ENCODE measurements at places on chromosomes 3 and 15.
A peak's percentile ranks its signal among the peaks of the same experiment; 100 is the strongest.

DNA sequence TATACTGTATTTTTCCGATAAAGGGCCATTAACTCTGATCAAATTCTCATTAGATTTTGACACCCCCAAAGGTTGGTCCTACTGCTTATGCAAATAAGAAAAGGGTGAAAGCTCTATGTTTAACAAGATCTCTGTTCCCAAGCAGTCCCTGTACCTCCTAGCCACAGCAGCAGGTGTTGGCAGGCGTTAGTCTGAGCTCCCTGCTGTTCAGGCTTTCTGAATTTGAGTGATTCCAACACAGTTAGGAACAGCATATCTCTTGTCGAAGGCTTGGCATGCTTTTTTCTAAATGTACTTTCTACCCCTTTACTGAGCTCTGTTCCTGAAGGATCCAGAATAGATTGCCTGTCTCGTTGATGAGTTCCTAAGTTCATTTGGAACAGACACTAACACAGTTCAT is 42.3 kb downstream of the MITF start:
- no peak overlapping the region for H3K27ac ChIP-seq
- no peaks in the 10 kb centered on the region for H3K27me3 ChIP-seq
- no peak for DNase-seq

GRCh38 chr3:47870156-47870555 is 67.2 kb downstream of the DHX30 start:
- no peak overlapping the region for H3K4me3 ChIP-seq
- no peak for DNase-seq
- no peaks in the 10 kb centered on the region for H3K27me3 ChIP-seq
- H3K27ac ChIP-seq = no peak overlapping the region
- H3K36me3 ChIP-seq = peaks cover 38% of the 10 kb centered on the region
- H3K4me1 ChIP-seq = no peaks in the 10 kb centered on the region

DNA sequence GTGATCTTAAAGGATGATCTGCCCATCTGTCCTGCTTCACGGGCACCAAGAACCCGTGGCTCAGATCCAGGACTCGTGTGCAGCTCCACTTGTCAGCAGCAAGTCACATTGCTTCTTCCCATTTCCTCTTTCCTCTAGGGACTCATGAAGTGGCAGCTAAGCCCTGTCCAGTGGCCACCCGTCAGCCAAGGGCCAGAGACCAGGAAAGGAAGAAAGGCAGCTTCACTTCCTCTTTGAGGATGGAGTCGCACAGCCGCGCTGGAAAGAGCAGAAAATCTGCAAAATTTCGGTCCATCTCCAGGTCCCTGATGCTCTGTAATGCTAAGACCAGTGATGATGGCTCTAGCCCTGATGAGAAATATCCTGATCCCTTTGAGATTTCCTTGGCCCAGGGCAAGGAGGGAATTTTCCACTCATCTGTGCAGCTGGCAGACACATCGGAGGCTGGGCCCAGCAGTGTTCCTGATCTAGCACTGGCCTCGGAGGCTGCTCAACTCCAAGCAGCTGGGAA is 28.5 kb downstream of the IL16 start:
- no peak overlapping the region for H3K27ac ChIP-seq
- H3K4me3 ChIP-seq = no peak overlapping the region
- H3K36me3 ChIP-seq = no peaks in the 10 kb centered on the region
- no peaks in the 10 kb centered on the region for H3K27me3 ChIP-seq

DNA sequence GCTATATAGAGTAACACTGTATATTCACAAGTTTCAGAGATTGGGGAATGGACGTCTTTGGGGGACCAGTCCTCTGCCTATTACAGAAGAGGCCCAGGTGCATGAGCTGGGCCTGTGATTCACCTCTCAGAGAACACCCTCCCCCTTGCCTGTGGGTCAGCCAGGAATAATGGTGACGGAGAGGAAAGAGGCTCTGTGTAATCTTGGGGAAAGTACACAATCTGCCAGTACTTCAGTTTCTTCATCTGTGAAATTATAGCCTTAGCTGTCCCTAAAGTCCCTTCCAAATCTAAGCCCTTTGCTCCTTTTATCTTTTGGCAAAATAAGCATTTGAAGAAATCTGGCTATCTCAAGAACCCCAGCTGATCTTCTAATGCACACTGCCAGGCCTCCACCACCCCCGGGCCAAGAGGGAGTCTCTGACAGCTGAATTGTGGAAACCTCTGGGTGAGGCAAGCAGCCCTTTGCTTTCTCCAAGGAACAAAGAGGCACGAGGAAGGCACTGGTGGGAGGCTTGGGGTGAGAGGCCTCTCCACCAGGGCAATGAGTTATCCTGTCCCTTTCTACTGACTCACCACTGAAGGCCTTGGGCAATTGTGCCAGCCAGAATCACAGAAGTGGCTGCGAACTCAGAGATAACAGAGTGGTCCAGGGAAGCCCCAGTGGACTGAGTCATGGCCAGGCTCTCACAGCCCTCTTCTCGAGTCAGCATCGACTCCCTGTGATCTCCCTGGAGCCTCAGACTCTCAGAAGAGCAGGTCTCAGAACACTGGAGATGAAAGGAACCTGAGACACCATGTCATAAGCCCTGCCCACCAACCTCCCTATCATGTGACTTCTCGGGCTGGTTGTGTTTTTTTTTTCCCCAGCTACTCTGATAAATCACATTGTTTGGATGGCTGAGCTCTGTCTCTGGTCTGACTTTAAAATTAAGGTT is 31.8 kb downstream of the CCNL1 start:
- H3K4me1 ChIP-seq = peaks cover 66% of the 10 kb centered on the region
- peak overlapping the region; percentile 96 for H3K27ac ChIP-seq
- no peaks in the 10 kb centered on the region for H3K27me3 ChIP-seq
- peak; percentile 91 for DNase-seq
- no peaks in the 10 kb centered on the region for H3K36me3 ChIP-seq

- H3K27me3 ChIP-seq = no peaks in the 10 kb centered on the region
- peak overlapping the region; percentile 99 for H3K27ac ChIP-seq
- peak overlapping the region; percentile 82 for H3K4me3 ChIP-seq
- H3K36me3 ChIP-seq = peaks cover 5% of the 10 kb centered on the region
Observed at GRCh38 chr15:92809880-92810361, 90.2 kb upstream of the CHD2 start.

All from activated CD8-positive, alpha-beta T cell treated with anti-CD3 and anti-CD28 coated beads for 36 hours (primary cell).